ENCODE measurements at places on chromosomes 3 and 15.

DNA sequence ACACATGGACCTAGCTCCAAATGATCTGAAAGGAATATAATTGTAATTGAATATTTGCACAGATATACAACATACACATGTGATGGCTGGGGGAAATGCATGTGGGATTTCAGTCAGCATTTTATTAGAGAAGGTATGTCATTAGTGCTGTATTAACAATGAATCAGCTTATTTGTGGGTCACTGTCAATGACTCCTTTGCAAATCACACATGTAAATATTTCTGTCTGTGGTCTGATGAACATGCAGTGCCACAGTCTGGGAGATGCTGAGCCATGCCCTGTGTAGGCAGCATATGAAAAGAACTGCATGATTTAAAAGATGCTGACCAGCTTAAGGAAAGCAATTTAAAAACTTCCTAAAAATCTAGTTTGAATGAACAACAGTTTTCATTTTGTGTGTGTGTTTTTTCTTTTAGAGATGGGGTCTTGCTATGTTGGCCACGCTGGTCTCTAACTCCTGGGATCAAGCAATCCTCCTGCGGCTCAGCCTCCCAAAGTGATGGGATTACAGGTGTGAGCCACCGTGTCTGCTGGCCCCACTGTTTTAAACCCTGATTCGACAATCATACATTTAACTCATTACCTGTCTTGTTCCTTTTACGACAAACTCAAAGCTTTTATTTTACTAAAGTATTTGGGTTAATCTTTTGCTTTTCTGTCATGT, 803 bp upstream of the B3GNT5 start:
- no peak for DNase-seq

DNA sequence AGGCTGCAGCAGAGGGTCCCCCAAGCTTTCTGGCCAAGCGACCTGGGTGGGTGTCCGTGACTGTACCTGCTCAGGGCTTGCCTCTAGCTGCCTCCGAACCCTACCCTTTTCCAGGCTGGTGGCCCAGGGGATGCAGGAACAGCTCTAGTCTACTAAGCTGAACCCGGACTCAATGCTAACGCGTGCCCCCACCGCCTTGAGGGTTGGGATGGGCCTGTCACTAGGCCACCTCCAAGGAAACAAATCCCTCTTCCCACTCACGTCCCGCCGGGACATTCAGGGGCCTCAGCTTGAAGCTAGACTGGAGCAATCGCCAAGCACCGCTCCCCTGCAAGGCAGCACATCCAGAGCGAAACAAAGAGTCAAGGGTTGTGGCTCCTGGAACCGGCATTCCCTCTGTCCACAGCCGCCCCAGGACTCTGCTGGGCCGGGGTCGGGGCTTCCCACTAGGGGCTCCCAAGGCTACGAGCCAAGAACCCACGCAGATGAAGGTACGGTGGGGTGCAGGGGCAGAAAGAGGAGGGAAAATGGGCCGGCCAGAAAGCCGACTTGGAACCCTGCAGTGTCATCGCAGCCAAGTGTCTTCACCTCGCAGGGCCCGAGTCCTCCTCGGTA, 2.9 kb downstream of the FBXL22 start:
- peak; percentile 53 for DNase-seq

DNA sequence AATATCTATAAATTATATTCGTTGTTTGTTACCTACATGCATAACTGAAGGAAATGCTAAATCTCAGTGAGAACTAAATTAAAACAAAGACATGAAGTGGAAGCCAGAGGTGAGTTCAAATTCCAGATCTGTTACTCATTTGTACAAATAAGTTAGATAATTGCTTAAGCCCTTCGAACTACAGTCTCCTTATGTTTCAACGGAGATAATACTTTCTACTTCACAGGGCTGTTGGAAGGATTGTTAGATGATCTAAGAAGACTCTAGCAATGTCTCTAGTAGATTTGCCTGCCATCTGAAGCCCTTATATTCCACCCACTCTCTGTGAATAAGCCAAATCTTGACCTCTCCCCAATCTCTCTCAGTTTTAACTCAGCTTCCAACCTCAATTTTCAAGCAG, 125.8 kb downstream of the P2RY1 start:
- DNase-seq, result no peak

DNA sequence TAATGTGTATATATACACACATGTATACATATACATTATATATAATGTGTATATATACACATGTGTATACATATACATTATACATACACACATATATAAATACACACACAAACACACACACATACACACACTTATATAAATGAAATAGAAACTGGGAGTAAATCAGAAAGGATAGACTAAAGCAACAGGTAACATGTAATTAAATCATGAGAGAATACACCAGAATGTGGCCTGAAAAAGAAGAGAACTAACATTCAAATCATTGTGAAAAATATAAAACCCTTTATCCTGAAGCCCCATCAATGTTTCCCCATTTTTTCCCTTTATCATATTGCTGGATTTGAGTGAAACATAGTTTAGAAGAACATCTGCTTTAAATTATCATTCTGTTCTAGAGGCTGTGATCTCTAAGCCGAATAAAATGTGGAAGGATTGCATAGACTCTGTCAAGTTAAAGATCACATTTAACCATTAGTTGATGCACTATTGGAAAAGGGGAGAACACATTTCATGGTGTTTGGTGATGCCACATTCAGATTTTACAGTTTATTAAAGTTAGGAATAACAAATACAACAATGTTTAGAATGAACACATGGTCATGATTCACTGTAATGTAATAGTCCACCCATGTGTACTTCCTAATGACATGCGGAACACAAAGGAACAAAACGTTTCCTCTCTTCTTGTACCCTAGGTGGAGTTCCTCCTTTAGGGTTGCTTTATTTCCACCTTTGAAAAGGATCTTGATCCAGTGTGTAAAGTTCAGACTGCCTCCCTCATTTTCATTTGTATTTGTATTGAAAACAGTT, 12.5 kb upstream of the THRB start:
- DNase-seq, result no peak

DNA sequence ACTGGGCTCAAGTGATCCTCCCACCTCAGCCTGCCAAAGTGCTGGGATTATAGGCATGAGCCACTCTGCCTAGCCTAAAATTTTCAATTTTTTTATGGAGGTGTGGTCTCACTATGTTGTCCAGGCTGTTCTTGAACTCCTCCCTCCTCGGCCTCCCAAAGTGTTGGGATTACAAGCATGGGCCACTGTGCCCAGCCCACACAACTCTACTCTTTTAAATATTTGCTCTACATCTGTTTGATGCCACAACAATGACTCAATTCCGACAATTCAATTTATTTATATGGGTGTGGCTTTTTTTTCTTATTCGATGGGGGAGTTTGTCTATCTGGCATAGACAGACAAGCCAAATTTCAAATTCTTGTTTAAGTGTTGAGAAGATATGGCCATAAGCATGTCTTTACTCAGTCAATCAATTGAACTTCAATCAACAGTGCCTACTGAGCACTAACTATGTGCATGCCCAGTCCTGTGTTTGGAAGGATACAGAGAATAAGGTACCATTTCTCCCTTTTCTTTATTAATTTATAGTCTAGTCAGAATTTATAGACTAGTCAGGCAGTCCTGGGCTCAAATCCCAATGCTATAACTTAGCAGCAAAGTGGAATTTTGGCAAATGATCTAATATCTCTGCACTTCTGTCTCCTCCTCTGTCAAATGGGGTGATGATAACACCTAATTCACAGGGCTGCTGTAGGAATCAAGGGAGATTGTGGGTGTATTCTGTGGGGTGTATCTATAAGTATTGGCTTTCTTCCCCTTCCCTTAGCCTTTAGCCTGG, 54.6 kb upstream of the PIAS1 start:
- DNase-seq, result no peak

DNA sequence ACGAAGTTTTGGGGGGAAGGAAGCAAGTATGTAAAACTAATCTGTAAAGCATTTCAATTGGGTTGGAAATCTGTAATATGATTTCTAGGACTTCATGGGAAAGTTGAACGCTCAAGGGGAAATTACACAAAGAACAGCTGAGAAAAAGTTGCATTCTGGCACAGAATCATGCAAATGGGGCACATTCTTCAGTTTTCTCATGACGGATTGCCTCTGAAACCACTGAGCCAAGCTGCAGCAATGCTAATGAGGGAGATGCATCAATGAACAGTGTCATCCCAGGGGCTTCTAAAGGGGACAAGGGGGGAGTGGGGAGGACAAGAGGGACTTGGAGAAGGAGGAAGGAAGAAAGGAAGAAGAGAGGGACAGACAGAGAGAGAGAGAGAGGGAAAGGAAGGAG, 291.4 kb upstream of the ATP11B start:
- no peak for DNase-seq

GRCh38 chr3:37985637-37986320, 4.8 kb upstream of the VILL start:
- DNase-seq, result no peak

GRCh38 chr3:186080849-186081438, 27.9 kb downstream of the ETV5 start:
- no peak for DNase-seq

GRCh38 chr3:72652395-72652794, 195.8 kb downstream of the SHQ1 start:
- DNase-seq, result no peak

- DNase-seq, result no peak
Observed at GRCh38 chr3:48314542-48314941, 18.9 kb downstream of the SPINK8 start.

DNA sequence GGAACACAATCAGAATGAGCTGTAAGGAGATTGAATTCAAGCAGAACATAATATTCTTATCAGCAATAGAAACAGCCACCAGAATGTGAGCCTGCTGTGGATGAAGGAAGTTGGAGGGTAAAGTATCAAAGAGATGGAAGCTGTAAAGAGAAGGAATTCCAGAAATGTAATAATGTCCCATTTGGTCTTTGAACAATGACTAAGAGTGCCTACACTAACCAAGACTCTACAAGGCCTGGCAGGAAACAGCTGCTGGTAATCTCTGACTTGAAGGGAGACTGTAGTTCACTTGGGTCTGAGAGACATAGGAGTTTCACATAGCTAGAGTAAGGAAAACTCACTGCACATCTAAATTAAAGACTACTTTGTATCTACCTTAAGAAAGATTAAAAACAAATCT, 1176.0 kb upstream of the ALCAM start:
- no peak for DNase-seq

GRCh38 chr15:66720206-66721010, 18.4 kb downstream of the SMAD6 start:
- peak; percentile 79 for DNase-seq

DNA sequence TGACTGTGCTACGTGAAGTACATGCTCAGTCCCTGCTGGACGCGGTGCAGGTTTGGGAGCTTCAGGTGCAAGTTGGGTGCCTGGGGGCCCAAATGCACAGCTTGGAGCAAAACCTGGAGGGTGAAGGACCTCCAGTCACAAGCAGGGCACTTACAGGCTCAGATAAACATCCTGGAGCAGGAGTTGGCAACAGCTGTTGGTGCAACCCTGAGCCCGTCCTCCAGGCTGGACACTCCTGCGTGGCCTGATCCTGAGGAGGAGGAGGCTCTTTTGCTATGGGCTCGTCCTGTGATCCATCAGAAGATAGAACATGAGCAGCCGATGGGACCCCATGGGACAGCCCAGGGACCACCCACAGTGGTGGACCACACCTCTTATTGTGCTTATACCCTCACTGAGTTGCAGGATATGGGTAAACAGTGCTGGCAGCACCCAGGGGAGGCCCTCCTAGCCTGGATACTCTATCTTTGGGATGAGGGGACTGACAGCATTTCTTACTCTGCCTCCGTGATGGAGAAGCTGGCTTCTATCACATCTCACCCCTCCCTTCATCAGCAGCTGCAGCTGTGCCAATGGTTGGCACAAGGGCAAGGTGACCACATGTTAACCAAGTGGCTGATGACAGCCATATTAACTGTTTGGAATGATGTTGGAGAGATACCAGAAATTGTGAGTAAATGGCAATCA, 301.6 kb downstream of the ZPLD1 start:
- no peak for DNase-seq

DNA sequence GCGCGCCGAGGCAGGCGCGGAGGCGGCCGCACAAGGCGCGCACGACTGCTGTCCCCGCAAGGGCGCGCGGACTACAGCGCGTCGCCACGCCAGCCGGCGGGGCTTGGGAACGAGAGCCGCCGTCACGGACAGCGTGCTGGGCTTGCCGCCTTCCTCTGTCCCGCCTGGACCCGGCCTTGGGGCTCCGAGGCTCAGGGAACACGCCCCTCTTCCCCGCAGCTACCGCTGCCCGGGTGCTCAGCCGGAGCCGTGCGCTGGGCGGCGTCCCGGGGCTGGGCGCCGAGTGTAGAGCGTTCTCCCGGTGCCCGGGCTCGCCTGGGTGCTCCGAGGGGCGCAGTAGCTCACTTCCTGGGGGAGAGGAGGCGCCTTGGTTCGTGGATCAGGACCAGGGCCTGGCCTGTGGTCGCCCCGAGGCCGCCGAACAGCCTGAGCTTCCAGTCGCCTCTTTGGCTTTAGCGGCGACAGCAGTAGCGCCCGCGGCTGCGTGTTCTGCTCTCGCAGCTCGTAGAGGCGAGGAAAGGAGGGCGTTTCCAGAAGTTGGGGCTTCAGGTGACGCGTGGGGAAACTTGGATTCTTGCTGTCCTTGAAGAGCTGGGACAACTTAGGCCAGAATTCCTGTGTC, 226.7 kb upstream of the C2CD4B start:
- DNase-seq, result peak; percentile 61

GRCh38 chr3:4773583-4773982, 205.7 kb upstream of the BHLHE40 start:
- DNase-seq, result no peak

GRCh38 chr3:9716801-9717555, 13.3 kb downstream of the CPNE9 start:
- no peak for DNase-seq

DNA sequence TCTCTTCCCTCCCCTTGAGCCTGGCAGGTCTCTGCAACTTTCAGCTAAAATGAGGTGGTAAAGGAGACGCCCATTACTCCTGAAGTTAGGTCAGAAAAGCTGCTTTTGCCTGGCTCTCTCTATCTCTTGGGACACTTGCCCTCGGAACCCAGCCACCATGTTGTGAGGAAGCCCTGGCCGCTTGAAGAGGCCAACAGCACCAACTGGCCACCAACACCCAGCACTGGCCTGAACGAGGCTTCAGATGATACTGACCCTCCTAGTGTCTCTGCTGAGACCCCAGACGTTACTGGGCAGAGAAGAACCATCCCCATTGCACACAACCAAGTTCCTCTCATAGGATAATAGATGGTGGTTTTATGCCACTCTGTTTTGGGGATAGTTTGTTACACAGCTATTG, 49.5 kb upstream of the PCSK6 start:
- no peak for DNase-seq

- DNase-seq, result peak; percentile 17
Observed at GRCh38 chr3:93969443-93969842, 4.3 kb downstream of the PROS1 start.

DNA sequence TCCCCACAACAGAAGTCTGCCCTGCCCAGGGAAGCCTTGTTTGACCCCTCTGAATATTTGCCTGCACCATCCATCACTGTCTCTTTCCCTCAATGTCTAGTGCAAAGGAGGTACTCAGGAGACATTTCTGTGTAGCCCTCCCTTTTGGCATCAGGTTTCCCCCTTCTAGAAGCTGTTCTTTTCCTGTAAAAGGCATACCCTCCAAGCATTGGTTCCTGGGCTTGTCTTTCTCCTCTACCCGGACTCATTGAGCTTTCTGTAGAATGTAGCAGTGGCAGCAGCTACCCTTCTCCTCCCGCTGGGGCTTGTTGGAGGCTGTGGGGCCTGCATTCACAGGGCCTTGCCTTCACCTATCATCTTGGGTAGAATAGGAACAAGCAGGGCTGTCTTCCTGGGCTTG, 63.5 kb downstream of the CTDSPL start:
- DNase-seq, result no peak

- DNase-seq, result no peak
Observed at GRCh38 chr15:96972201-96972600, 641.7 kb downstream of the NR2F2 start.
